Astrocyte of the cerebellum (primary cell): ENCODE measurements at places on chromosomes 3 and 15.

GRCh38 chr3:60752809-60753208 is 498.4 kb downstream of the FHIT start:
- DNase-seq: no peak

DNA sequence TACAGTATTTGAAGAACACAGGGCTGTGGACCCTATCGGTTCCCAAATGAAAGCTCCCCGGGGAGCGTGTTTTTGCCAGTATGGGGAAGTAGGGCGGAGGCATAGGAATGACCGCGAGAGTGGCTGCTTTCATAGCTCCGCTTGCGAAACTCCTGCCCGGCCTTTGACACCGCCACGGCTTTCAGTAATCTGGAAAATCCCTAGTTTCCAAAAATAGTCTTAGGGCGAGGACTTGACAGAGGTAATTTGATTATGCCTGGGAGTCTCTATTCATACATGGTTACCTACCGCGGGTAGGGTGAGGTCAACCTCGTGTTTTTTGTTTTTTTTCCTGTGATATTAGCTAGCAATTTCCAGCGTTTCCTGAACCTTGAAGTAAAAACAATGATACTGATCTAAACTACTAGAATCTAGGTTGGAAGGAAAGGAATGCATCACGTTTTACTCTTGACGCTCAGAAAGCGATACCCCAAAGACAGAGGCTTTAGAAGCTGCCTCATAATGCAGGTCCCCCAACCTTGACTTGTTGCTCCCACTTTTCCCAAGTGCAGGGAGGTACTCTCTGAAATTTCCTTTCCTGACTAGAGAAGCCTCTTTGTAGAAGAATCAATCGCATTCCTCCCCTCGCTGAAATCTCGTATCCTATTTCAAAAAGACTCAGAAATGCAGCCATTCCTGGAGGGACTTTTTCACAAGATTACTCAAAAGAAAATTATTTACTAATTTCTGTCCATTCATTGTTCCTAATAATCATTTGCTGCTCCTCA is 894 bp upstream of the CCNL1 start:
- peak; percentile 72 for DNase-seq

- no peak for DNase-seq
Measured at GRCh38 chr3:104452697-104453096, 914.0 kb upstream of the ALCAM start.

DNA sequence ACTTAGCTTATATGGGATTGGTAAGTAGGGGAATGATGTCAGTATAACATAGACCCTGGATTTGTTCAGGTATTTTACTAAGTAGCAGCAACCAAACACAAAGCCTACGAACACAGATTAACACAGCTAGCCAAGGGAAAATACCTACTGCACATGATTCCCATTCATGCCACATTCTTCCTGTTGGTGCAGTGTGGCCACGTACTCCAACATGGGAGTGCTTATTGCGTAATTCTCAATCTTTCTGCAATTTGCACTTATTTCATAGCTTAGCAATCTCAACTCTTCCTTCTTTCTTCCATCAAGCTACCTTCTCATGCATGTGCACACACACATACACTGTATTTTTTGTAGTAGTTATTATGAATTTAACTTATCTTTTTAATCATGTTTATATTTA is 186.8 kb downstream of the IL5RA start:
- no peak for DNase-seq

GRCh38 chr3:141311170-141311495 is 57.2 kb upstream of the ZBTB38 start:
- DNase-seq: no peak

GRCh38 chr15:59299929-59300617 is 72.6 kb downstream of the MYO1E start:
- DNase-seq: peak; percentile 92

DNA sequence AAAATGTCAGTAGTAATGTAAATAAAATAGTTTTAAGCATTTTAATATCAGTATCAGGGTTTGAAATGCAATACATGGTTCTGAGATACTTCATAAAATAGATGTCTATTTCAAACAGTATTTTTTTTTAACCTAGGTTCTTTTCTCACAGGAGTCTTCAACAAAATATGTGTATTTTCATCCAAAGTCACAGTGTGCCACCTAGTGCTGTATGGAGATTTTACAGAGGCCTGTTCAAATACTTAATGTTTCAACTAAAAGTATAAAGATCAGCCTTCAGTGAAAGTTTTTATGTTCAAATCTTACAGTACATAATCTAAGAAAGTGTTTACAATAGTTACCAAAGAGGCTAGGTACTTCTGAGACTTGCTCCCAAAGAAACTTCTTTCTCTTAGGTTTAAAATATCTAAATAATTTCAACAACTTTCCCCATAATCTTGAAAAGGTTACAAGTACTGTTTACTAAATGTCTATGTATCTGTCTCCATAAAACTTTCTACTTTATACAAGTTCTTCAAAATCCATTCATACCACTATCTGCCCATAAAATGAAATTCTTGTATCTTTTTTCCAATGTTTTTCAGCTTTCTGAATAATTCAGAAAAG is 38.3 kb downstream of the SCAPER start:
- peak; percentile 39 for DNase-seq
